Stimulated activated CD4-positive, alpha-beta T cell treated with anti-CD3 and anti-CD28 coated beads, Interleukin-2, amount 100 ng/mL, for 4 hours (primary cell): ENCODE measurements at places on chromosomes 1 and 21.

DNA sequence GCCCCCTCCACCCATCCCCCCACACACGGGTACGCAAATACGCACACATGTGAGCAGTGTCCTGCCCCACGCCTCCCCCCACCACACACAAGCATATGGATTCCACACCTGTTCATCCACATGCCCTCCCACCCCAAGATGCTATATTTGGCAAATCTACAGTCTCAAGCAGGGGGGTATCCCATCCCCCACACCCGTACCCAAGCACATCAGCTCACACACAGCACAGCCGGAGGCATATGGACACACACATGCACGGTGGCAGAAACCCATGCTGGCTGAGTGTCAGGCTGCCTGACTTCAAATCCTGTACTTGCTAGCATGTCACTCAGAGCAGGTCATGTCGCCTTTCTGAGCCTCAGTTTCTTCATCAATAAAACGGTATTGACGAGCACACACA lies 10.6 kb downstream of the COL16A1 start:
- no peak for DNase-seq

- DNase-seq = no peak
Measured at GRCh38 chr1:19123837-19124236, 86.2 kb downstream of the UBR4 start.

- no peak for DNase-seq
Measured at GRCh38 chr1:8043621-8044020, 17.5 kb upstream of the ERRFI1 start.

- no peak for DNase-seq
Measured at GRCh38 chr1:18241891-18242290, 134.3 kb downstream of the IGSF21 start.

DNA sequence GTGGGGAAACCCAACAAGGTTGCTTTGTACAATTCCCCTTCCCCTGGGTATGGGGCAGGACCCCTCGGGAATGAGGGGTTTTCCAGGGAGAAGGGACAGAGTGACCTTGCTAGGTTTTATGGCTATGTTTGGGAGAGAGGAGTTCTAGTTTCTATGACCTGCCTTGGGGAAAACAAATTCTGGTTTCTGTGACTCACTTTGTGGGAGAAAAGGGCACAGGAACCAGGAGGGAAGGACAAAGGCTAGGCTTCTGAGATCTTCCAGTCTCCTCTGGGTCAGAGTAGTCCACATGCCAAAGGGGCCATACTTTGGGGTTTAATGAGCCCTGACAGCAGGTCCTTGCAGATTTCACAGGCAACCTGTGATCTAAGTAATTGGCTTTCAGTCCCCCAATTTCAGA lies 5.5 kb upstream of the PTGER3 start:
- DNase-seq = no peak

GRCh38 chr1:8903908-8904650 lies 25.6 kb upstream of the ENO1 start:
- no peak for DNase-seq

- DNase-seq = no peak
Measured at GRCh38 chr1:1440262-1441001, 4.9 kb downstream of the VWA1 start.

- DNase-seq = no peak
Measured at GRCh38 chr1:231049121-231049979, 9.3 kb upstream of the FAM89A start.

DNA sequence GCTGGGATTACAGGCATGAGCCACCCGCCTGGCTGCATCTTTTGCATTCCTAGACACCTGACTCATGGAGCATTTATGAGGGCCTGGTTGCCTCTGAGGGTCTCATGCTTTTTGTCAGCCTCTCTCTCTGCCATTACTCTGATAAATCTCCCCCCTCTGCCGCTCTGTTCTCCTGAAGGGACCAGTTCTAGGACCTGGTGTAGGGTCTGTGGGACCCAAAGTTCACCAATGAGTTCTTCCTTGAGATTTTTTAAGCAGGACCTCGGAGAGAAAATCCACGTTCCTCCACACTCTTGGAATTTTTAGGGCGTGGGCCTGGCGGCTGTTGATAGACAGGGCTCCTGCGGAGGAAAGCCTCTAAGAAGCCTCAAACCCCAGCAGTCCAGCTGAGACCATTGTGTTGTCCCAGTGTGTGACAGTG lies 91.9 kb upstream of the ERRFI1 start:
- DNase-seq = no peak

GRCh38 chr1:91997607-91998195 lies 32.1 kb upstream of the EPHX4 start:
- DNase-seq = peak; percentile 14

GRCh38 chr1:117812869-117813511 lies 116.4 kb downstream of the GDAP2 start:
- DNase-seq = no peak

- no peak for DNase-seq
Measured at GRCh38 chr1:89871768-89872473, 51.1 kb downstream of the LRRC8D start.

DNA sequence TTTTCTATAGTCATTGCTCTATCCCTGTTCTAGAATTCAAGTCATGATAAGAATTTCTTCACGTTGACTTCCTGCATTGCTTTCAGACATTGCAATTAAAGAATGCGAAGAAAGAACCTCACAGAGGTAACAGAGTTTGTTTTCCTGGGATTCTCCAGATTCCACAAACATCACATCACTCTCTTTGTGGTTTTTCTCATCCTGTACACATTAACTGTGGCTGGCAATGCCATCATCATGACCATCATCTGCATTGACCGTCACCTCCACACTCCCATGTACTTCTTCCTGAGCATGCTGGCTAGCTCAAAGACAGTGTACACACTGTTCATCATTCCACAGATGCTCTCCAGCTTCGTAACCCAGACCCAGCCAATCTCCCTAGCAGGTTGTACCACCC lies 10.6 kb downstream of the APCS start:
- no peak for DNase-seq

DNA sequence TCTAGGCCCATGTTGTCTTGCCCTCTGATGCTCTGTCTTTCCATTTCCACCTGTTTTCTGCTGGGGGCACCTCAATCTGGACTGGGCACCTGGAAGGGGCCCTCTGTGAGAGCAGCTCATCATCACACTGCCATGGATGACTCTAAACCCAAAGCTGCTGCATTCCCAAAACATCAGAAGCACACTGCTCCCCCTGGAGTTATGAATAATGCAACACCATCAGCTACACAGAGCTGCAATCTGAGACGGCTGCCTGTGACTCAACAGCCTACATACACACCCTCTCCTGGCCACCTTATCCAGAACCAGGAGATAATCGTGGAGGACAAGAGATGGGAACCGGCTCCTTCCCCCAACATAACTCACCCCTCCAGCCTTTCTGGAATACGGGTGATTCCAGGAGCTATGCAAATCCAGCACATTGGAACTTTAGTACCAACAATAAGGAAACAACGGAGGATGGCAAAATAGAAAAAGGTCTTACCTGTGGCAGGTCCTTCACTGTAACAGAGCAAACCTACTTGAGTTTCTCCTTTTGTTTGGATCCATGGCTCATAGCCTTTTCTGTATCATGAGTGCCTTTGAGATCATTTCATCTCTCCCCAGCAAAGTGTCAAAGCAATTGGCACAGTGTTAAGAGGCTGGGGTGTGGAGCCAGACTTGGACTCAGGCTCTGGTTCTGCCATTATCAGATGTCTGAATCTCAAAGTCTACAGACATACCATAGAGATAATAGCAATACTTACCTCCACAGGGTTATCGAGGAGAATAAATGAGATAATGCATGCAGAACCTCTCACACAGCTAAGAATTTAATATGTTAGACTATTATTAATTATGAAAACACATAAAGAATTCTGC lies 29.3 kb downstream of the AK2 start:
- no peak for DNase-seq

GRCh38 chr1:157540160-157540748 lies 12.1 kb downstream of the FCRL5 start:
- DNase-seq = no peak

DNA sequence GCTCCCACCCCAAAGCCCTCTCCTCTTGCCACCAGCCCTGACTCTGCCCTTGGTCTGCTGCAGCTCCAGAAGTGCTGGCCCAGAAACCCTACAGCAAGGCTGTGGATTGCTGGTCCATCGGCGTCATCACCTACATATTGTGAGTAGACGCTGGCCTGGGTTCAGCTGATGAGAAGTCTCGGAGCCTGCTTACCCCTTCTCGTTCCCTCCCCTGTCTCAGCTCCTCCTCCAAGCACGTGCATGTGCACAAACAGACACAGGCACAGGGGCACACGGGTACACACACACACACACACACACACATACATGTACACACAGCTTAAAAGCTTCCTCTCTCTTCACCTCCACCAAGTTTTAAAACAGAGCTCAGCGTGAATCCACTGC lies 24.3 kb downstream of the CAMK1G start:
- no peak for DNase-seq

DNA sequence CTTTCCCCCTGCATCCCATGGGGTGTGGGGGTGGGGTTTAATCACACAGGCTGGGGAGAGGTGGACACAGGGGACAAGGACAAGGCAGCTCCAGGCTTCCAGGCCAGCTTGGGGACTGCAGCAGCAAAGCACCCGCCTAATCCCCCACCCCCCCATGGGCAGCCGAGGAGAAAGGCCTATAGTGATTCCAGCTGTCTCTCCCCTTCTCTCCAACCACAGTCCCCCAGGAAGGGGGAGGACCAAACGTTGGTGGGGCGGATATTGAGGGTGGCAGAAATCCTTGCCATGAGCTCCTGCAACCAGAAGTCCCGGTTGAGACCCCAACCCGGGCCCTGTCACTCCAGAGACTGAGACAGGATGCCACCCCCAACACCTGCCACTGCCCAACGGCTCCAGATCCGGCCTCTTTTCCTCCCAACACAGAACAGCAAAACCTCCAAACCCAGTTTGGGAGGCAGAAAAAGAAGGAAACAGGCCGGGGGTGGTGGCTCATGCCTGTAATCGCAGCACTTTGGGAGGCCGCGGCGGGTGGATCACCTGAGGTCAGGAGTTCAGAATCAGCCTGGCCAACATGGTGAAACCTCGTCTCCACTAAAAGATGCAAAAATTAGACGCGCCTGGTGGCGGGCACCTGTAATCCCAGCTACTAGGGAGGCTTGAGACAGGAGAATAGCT lies 1.7 kb downstream of the EPHA2 start:
- DNase-seq = no peak

GRCh38 chr1:117127795-117128194 lies 6.2 kb upstream of the TRIM45 start:
- no peak for DNase-seq

DNA sequence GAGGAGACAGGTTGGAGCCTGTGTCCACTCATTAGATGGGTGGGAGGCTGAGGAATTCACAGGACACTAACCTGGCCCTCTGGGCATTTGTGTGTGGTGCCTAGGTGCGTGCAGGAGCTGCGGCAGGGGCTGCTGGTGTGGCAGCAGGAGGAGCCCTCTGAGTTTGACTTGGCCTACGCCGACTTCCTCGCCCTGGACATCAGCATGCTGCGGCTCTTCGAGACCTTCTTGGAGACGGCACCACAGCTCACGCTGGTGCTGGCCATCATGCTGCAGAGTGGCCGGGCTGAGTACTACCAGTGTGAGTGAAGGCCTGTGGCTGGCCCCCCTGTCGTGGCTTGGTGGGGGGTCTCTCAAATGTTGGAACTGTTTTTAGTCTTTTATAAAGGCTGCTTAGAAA lies 3.6 kb downstream of the XKR8 start:
- no peak for DNase-seq

GRCh38 chr1:239888639-239889038 lies 203.0 kb upstream of the FMN2 start:
- no peak for DNase-seq

DNA sequence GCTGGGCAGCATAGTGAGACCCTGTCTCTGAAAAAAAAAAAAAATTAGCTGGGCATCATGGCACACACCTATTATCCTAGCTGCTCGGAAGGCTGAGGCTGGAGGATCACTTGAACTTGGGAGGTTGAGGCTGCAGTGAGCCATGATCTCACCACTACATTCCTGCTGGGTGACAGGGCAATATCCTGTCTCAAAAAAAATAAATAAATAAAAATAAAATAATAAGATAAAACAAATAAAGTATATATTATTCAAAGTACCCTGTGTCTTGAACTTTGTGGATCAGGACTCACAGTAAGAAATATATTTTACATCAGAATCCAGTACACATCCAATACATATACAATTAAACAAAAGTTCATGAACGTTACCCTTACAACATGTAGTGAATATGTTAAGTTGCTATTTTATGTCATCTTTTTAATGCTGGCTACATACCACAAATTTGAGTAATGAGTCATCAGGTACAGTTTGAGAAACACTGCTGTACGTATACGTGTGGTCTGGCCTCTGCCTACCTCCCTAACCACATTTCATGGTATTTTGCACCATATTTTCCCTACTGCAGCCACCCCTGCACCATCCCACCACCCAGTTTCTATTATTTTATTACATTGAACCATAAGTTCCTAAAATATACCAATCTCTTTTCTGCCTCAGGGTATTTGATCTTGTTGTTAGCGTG lies 4.4 kb downstream of the NME7 start:
- DNase-seq = peak; percentile 9
